ENCODE measurements at places on chromosomes 2 and 18.

GRCh38 chr2:108776475-108776874, 10.1 kb upstream of the CCDC138 start:
- no peak for DNase-seq

- no peak for DNase-seq
These were observed 27.3 kb downstream of the TIMM21 start for GRCh38 chr18:74175658-74176057.

DNA sequence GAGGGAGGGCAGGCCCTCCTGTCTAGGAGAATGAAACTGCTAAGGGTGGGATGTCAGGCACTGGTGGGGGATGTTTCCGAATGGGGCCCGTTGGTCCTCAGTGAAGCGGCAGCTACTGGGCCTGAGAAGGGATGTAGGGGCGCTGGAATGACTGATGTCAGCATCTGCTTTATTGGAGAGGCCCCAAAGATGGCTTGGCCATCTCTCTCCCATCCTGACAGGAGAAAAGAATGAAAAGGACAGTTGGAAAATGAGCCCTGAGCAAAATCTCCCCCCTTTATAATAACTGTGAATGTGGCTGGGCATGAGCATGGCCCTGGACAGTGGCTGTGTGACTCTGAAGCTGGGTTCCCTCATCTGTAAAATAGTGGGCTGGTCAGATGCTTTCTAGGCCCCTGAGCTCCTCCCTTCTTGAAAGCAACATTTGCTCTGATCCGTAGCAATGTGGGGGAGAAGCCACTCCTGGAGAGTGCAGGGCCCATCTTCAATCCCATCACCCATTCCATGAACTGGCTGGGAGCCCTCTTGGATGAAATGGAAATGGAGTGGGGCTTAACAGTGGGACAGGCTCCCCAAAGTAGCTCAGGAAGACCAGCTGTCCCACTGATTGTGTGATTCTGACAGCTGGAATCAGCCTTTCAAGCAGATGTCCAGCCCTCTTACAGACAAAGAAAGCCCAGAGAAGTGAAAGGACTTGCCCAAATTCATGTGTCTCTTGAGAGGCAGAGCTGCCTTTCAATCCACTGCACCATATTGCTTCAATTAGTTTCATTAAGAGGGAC, 232.7 kb upstream of the SMAD2 start:
- DNase-seq = no peak

DNA sequence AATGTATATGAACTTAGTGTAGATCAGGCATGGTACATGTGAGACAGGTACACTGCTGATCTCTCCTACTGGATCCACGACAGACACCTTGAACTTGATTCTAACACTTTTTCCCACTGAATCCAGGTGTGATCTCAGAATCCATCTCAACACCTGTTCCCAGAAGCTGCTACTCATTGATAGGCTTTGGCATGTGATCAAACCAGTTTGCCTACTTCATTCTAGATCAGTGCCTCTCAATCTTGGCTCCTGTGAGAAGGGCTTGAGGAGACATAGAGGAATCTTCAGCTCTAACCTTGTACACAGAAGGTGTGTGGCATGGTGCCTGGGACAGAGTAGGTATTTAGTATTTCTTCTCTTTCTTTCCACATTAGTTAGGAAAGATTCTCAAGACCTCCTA, 212.3 kb upstream of the ATP5MC3 start:
- no peak for DNase-seq

- no peak for DNase-seq
These were observed 14.0 kb downstream of the TWIST2 start for GRCh38 chr2:238861766-238862315.

- DNase-seq = no peak
These were observed 83.6 kb downstream of the ARHGEF33 start for GRCh38 chr2:38973266-38973665.

DNA sequence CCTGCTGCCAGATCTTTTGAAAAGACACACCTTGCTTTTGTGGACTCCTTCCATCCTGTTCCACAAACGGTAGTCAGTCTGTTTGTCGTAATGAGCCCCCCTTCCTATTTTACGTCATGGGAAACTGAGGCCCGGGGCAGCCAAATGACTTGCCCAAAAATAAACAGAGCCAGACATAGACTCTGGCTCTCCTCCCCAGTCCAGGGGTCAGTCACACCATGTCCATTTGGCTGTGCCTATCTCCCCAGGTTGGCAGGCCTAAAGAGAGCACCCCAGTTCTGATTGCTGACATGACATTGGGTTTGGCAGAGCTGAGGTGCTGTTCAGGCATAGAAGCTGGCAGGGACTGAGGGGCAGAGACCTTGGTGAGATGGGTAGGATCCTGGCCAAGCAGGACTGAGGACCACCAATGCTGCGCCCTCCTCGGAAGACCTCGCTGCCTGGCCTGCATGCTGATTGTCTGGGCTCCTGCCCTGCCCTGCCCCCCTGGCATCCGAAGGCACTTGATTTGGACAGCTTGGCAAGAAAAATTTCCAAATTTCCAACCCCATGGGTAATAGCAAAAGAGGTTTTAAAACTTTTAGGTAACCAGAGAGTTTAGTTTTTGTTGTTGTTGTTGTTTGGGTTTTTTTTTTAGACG, 335.4 kb downstream of the DYSF start:
- no peak for DNase-seq

GRCh38 chr2:102619414-102620319, at the start of gene SLC9A2:
TSS of gene SLC9A2 (plus strand) at chr2:102619553. CDS start at chr2:102619849, 296 bp downstream.
- no peak for DNase-seq

DNA sequence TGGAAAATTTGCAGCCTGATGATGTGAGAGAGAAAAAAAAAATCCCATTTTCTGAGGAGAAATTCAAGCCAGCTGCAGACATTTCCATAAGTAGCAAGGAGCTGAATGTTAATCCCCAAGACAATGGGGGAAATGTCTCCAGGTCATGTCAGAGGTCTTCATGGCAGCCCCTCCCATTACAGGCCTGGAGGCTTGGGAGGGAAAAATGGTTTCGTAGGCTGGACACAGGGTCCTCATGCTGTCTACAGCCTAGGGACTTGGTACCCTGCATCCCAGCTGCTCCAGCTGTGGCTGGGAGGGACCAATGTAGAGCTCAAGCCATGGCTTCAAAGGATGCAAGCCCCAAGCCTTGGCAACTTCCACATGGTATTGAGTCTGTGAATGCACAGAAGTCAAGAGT, 53.5 kb upstream of the ARHGAP15 start:
- no peak for DNase-seq

DNA sequence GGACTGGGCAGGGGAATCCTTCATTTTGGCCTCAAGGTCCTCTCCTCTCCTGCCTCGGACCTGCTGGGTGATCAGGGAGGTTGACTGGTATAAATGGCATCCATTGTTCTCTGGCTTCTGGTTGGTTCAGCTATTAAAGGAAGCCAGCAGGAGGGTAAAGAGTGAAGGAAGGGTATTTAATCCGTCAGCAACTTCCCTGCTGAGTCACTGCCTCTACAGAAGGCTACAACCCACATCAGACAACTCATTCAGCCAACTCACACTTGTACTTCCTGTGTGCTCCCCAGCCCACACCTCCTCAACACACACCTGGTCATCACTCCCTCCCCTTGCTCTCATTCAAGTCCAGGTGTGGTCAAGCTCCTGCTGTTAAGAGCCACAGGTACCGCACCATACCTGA, 68.3 kb upstream of the MRPS9 start:
- no peak for DNase-seq

DNA sequence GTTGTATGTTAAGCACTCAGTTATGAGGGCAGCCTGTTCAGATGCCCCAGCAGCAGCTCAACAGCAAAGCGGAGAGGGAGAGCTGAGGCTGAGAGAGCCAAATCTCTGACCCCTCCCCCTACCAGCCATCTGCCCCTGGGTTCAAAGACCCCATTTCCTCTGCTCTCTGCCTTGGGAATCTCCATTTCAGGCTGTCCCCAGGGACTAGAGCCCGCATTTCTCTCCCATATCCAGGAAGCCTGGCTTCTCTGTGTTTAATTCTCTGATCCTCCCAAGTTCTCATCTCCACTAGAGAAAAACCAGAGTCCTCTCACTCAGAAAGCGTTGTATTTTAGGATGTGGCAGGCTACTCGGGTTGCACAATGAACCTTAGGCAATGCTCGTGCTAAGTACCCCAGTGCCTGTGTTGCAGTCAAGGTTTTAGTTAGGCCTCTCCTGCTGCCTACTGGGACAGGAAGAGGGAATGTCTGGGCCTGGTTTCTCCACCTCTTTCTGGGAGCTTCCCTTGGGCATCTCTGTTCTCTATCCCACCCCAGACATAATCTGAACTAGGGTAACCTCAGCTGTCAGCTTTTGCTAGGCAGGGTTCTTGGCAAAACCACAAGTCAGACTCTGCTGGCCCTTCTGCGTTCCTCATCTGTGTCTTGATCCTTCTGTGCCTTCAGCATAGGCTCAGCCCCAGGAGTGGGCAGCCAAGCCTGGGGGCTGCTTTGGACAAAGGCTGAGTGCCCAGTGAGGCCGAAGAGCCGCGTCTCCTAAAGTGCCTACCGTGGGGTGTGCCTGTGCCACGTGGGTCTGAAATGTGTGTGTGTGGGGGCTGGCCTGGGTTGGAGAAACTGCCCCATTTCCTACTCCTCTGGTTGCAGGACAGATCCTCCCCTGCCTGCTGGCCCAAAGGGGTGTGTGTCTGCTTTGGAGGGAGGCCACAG, 96.8 kb downstream of the STPG4 start:
- DNase-seq = no peak

GRCh38 chr18:711310-711656, 1.1 kb downstream of the ENOSF1 start:
- no peak for DNase-seq

GRCh38 chr2:226211439-226211838, 588.2 kb downstream of the IRS1 start:
- no peak for DNase-seq

GRCh38 chr2:76268902-76269620, 558.3 kb upstream of the GCFC2 start:
- no peak for DNase-seq

DNA sequence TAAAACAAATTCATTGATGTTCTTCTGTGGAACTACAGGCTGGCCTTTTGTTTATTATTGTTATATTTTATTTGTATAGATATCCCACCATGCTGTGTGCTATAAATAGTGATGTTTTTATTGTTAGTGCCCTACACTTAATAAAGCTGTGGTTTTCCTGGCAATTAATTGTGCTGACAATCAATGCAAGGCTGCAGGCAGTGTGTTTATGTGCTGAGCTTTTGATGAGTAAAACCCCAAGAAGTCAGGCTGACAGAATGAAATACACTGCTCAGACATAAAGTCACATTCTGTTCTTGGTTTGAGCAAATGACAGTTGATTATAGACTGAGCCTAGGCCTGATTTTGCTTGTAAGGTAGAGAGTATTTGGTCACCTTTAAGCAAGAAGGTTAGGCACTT, 362.7 kb downstream of the CPS1 start:
- no peak for DNase-seq

GRCh38 chr2:152581360-152581759, 135.9 kb downstream of the PRPF40A start:
- DNase-seq = no peak

GRCh38 chr2:222242532-222242931, 56.3 kb downstream of the PAX3 start:
- no peak for DNase-seq

DNA sequence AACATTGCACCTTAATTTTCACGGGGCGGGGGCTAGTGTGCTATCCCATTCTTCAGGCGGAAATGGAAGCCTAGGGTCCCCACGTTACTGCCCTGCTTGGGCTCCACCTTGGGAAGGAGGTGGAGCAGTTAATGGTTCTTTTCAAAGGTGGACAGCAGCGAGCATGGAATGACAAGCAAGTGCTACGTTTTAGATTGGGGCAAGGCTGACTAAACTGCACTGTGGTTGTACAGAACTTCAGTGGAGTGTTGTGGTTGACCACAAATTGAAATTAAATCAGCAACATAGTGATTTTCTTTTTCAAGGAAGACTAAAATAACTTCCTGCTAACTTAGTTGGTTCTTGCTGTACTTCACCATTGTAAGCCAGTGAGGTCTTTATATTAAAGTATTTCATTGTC, 47.0 kb downstream of the CHRNA1 start:
- DNase-seq = no peak

DNA sequence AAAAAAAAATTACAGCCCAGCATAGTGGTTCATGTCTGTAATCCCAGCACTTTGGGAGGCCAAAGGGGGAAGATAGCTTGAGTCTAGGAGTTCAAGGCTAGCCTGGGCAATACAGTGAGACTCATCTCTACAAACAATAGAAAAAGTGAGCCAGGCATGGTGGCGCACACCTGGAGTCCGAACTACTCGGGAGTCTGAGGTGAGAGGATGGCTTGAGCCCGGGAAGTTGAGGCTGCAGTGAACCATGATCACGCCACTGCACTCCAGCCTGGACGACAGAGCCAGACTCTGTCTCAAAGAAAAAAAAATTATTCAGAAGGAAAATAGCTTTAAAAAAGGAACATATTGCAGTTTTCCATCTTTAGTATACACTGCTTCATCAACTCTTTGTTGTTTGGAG, 47.8 kb downstream of the CYP27C1 start:
- DNase-seq = no peak

DNA sequence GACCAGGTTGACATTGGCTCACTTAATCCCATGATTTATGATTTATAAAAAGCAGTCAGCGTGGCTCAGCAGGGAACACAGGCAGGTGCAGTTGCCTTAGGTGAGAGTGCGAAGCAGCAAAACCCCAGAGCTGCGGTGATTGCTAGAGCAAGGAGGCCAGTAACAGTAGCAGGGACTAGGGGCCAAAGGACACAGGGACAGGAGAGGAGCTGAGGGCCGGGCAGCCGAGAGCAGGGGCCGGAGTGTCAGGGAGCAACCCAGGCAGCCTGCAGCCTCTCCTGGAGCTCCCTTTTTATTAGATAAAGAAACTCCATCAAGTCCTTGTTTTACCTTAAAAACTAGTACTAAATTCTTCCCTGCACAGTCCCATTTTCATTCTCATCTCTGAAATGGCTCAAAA, 4.3 kb downstream of the MC2R start:
- no peak for DNase-seq

- DNase-seq = no peak
These were observed 34.2 kb upstream of the NT5DC4 start for GRCh38 chr2:112686348-112687217.

- no peak for DNase-seq
These were observed 28.4 kb downstream of the CFLAR start for GRCh38 chr2:201144101-201145051.

GRCh38 chr18:71388148-71388547, 1099.3 kb downstream of the SOCS6 start:
- DNase-seq = no peak

GRCh38 chr2:74137651-74138599, 9.8 kb downstream of the BOLA3 start:
- DNase-seq = no peak

- no peak for DNase-seq
These were observed 37.2 kb downstream of the CASP10 start for GRCh38 chr2:201220102-201220570.

- DNase-seq = no peak
These were observed 233.8 kb downstream of the ICOS start for GRCh38 chr2:204170411-204170810.

GRCh38 chr2:45909677-45910191, 258.3 kb downstream of the PRKCE start:
- DNase-seq = no peak
